ENCODE measurements at places on chromosomes 5 and 9.
A peak's percentile ranks its signal among the peaks of the same experiment; 100 is the strongest.

DNA sequence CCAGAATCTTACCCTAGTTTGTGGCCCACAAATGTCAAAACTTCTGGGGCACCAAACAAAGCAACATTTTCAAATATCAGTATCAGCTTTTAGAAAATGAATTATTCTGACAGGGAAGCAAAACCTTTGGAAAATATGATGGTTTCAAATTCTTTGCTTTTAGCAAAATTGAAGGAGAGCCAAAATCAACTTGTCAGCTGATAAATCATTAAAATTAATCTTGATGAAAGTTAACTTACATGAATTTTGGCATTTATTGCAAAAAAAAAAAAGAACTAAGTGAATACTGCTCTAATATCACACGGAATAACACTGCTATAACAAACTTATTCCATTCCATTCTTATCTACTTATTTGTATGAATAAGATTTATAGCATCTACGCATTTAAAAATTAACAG is 158.1 kb upstream of the TARS1 start:
- no peak for DNase-seq

- peak; percentile 85 for DNase-seq
Measured at GRCh38 chr9:89519366-89519805, 21.5 kb upstream of the SEMA4D start.

GRCh38 chr9:121954477-121955140 is 138.5 kb downstream of the TTLL11 start:
- no peak for DNase-seq

- no peak for DNase-seq
Measured at GRCh38 chr5:40492056-40492455, 187.7 kb upstream of the PTGER4 start.

DNA sequence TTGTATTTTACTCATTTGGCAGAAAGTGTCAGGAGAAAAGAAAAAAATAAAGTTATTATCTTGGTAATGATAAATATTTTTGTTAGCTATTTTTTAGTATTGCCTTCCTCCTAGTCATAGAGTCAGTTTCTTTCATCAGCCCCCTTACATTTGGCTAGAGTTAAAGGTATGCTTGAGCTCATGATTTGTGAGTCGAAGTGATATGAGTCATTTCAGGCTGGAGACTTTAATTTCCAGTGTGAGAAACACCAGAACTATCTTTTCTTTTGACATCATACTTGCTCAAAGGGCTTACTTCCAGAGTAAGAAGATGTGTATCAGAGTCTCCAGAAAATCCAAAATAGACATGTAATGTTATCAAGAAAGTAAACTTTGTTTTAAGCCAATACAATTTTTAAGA is 746.7 kb upstream of the TYRP1 start:
- no peak for DNase-seq

- DNase-seq = no peak
Measured at GRCh38 chr5:37037840-37038239, 161.3 kb downstream of the NIPBL start.

DNA sequence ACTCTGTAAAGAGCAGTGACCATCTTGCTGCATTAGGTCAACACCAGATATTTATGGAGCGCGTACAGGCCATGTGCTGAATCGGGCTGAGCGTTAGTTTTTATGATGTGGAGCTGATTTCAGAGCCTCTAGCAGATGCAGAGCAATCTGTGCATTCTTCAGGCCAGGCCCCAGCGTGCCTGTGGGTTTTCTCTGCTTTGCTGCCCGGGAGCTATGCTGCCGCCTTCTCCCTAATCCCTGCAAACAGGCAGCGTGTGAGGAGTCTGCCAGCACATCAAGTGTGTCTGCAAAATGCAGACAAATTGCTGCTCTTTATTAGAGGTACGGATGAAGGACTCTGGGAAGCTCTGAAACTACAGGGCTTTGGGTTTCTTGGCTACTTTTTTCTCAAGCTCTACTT is 170.0 kb downstream of the NTRK2 start:
- no peak for DNase-seq

- no peak for DNase-seq
Measured at GRCh38 chr5:43497311-43498104, 13.8 kb upstream of the TMEM267 start.

DNA sequence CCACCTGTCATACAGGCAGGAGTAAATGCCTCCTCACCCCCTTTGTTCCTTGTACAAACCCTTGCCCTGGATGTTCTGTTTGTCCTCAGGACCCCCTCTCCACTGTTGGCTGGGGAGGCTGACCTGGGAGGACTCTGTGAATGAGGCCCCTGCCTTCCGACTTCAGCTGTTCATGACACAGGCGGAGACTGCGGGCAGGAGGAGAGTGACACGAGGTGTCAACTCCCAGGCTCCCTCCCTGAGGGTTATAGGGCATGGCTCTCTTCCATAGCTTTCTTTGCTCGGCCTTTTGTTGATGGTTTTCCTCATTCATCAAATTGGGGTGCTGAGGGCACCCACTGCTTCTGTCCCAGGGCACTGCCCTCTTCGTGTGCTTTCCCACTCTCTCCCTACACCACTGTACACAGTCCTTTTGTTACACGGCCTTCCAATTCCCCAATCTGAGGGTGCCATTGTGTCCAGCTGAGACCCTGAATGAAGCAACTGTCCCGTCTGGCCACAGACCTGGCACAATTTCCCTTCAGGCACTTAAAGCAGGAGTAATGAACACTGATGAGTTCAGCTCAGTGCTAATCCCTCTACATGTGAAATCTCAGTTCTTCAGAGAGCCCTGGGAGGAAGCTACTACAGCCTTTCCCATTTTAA is 33.8 kb downstream of the KCNIP1 start:
- DNase-seq = no peak

GRCh38 chr5:168796000-168796399 is 216.8 kb upstream of the PANK3 start:
- no peak for DNase-seq

- DNase-seq = no peak
Measured at GRCh38 chr5:35758151-35758724, 98.5 kb upstream of the IL7R start.

- DNase-seq = no peak
Measured at GRCh38 chr5:16953729-16954128, 17.6 kb upstream of the MYO10 start.

DNA sequence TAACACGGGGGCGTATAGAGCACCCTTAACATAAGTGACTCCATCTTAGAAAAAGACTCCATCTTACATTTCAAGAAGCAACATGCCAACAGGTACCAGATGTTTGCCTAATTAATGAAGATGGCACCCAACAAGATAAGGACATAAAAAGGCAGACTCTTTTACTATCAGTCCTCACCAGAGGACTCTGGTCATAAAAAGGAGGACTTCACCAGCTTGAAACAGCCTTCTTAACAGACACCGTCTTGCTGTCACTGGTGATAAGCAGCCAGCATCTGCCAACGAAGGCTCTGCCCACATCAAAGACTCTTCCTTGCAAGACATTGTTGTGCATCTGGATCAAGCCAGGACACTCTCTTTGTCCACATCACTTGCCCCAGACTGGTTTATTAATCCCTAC is 80.3 kb downstream of the S1PR3 start:
- DNase-seq = no peak

DNA sequence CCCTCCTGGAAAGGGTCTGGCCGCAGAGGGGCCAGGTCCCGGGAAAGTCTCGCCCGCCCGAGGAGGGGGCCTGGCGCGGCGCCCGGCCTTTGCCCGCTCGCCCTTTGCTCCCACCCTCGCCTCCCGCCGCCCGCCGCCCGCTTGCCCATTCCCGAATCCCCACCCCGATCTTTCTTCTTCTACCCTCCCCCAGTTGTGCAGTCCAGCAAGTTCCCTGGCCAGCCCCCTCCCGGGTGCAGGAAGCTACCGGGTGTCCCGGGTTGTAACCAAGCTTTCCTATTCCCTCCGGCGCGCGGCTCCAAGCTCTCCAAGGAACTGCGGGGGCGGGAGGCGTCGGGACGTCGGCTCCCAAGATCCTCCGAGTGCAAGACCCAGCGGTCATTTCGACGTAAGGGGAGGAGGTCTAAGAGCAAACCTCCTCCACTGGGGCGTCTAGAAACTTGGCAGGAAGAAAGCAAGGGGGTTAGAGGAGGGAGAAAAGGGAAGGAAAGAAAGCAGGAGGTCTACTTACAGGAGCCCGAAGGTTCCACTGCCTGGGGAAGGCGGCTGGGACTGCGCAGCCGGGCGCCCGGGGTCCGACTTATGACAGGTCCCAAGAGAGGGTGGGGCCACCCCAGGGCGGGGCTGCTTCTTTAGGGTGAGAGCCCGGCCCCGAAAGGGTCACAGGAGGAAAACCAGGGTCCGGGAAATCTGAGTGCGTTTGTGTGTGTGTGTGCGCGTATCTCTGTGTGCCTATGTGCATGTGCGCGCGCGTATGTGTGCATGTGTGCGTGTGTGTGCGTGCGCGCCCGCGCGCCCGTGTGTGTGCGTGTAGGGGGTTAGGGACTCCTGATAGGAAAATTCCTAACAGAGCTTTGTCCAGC is at the start of gene PTGR1:
TSS of gene PTGR1 (minus strand) at position 556 of the 863 bp plus-strand sequence. CDS start 2,225 bp downstream, outside the sequence.
- DNase-seq = peak; percentile 78

DNA sequence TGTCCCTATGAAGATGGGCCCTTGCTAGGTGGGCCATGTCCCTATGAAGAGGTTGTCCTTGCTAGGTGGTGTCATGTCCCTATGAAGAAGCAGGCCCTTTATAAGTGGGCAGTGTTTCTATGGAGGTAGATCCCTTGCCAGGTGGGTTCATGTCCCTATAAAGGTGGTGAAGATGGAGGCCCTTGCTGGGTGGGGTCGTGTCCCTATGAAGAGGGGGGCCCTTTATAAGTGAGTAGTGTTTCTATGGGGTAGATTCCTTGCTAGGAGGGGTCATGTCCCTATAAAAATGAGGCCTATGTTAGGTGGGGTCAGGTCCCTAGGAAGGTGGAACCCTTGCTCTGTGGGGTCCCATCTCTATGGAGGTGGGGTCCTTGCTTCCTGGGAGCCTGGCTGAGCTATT is 283.4 kb upstream of the IRX2 start:
- no peak for DNase-seq

DNA sequence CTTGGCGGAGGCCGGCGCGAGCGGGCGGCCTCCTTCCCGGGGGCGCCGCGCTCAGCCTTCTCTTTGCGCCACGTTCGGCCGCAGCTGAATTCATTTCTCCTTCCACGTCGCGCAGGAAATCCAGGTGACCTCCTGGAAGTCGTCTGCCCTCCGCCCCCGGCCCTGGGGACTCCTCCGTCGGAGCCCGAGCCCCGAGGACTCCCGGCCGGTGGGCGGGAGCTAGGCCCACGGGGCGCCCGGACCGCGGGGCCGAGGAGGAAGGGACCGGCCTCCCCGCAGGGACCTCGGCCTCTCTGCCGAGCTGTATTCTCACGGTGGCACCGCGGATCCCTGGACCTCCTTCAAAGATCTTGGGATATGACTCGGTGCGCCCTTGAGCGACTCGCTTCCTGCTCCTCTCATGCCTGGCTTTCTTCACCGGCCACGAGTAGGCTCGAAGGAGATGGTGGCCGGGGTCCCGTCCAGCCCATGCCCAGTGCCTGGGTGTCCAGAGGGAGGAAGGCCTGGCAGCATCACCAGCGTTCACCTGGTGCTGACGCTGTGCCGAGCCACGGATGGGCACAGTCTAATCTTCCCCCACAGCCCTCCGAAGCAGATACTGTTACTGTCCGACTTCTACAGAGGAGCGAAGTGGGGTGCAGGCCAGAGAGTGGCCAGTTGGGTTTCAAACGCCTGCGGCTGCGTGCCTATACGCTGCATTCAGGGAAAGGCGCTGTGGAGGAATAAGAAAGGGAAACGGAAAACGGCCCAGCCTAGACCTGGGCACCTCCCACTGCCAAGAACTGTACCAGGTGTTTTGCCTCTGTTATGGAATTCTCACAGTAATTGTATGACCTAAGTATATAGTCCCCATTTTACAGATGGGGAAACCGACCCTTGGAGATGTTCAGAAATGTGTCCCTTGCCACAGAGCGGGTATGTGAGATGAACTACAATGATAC is 47.3 kb downstream of the PAX5 start:
- DNase-seq = no peak

DNA sequence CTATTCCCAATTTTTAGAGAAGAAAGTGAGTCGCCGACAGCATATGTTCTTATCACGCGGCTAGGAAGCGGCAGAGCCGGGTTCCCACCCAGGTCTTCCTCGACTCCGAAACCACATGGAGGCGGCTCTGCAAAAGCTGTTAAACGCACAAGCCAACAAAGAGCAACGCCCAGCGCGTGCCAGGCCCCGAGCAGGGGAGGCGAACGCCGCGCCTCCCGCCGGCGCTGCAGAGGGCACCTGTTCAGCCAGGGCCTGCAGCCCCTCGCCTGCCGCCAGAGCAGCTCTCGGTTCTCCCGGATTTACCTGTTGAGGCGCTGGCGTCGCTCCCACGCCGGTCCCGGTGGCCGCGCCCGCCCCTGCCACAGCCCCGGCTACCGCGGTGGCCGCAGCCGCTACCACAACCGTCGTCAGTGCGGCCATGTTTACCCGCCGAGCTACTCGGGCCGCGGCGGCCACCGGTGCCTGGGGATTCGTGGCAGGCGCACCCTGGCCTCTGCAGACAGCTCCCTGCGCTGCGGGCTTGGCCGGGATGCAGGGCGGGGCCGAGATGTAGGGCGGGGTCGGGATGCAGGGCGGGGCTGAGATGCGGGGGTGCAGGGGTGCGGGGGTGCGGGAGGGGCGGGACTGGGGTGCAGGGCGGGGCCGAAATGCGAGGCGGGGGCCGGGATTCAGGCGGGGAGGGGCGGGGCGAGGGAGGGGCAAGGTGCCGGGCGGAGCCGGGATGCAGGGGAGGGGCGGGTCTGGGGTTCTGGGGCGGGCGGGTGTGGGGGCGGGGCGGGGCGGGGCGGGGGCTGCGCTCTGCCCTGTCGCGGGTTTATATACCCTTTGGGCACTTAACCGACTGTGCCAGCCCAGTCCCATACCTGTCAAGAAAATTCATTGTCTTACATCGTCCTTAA is at the start of gene CCDC112:
TSS of gene CCDC112 (minus strand) at position 531 of the 899 bp plus-strand sequence. CDS start at position 420, 111 bp downstream.
- peak; percentile 40 for DNase-seq

DNA sequence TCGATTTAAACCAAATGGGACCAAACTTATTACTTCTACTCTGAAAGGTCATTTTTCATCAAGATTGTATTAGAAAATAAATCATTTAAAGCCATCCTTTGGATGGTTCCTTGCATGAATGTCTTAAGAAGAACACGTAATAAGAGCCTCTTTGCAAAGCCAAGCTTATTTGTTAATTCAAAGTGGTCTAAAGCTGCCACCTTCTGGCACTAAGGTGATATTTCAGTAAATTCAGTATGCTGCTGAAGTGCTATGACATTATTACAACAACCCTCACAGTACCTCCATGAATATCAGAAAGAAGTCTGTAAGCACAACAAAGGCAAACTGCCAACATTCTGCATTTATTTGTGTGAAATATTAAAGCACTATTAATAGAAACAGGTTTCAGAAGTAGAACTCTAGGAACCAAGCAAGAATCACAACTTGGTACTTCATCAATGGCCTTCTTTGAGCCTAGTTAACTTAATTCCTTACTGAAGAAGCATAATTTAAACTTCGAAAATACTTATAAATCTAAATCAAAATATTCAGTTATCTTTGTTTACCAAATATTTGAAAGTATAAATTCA is 53.1 kb upstream of the TYRP1 start:
- peak; percentile 41 for DNase-seq

- no peak for DNase-seq
Measured at GRCh38 chr5:130023604-130024003, 119.3 kb downstream of the CHSY3 start.

GRCh38 chr9:83477120-83477519 is 61.1 kb downstream of the FRMD3 start:
- DNase-seq = peak; percentile 9

Data from RCC 7860 (cell line).